ENCODE measurements at places on chromosomes 1 and 21.
A peak's percentile ranks its signal among the peaks of the same experiment; 100 is the strongest.

DNA sequence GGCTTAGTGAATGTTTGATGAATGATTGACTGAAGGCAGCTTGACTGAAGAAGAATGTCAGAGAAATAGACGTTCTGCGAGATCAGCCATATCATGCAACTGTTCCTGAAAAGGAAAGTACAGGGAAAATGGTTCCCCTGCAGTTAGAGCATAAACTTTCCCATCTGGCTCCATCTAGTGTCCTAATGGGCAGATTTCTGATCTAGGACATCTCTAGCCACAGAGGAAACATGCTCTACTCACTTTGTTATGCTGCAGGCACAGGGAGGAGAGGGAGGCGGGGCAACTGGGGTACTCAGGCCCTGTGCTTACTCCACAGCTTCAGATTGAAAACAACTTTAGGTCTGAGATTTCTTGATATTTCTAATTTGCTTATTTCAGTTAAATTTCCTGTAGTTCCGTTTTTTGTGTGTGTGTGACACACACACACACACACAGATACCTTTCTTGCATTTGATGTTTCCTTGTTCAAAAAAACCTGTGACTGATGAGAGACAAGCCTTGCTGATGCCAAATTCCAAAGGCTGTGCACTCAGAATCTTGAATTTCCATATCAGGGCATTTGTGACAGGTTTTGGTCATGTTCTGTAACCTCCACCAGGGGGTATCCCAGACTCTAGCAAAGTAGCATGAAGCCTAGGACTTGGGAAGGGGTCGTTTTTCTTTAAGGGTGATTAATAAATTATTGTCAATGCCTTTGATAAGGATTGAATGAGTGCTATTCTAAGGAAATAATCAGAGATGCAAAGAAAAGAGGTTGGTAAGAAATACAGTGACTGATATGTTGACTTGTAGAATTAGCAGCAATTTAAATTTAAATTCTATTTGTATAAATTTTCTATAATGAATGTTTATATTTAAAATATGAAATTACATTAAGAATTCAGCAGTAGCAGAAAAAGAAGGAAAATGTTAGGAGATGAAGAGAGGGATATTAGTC lies 139.7 kb upstream of the BEND5 start:
- peak; percentile 38 for DNase-seq

GRCh38 chr1:77280962-77281361 lies 857 bp upstream of the AK5 start:
- DNase-seq, result no peak

- DNase-seq, result peak; percentile 66
Observed at GRCh38 chr1:201042779-201043461, 19.4 kb upstream of the KIF21B start.

DNA sequence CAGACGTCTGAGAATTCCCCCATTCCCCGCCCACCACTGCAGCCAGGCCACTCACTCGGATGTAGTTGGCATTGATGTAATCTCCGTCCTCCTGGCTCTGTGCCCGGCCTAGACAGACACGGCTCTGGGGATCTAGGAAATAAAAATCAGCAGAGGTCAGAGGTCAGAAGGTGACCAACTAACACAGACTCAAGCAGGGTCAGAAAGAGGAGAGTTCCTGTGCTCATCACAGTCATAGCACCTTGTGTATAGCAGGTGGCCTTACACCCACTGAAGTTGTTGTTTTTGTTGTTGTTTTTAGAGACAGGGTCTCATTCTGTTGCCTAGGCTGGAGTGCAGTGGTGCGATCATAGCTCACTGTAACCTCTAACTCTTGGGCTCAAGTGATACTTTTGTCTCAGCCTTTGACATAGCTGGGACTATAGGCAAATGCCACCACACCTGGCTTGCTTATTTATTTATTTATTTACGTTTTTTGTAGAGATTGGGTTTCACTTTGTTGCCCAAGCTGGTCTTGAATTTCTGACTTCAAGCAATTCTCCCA lies 4.9 kb downstream of the PTPN7 start:
- no peak for DNase-seq

- no peak for DNase-seq
Observed at GRCh38 chr1:202798792-202799331, 9.4 kb downstream of the KDM5B start.

DNA sequence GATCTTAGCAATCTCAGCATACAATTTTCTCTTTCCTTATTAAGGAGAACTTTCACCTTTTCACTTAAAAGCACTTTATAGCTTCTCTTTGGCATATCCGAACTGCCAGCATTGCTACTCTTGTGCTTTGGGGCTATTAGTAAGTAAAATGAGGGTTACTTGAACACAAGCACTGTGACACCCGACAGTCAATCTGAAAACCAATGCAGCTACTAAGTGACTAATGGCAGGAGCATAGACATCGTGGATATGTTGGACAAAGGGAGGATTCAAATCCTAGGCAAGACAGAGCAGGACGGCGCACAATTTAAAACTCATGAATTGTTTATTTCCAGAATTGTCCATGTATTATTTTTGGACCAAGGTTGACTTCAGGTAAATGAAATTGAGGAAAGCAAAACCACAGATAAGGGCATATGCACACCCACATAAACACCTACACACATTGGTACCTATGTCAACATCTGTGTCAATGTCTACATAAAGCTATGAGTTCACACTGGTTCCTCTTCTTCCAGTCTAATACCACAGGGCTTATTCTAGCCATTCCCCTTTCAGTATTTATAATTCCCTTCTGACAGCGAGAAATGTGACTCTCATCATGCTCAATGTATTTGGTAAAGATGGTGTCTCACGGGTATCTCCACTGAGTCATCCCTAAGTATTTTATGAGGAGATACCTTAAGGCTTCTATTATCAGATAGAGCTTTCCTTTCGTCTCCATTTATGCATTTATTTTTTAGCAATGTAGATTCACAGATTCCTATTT lies 75.3 kb upstream of the RALGPS2 start:
- no peak for DNase-seq

DNA sequence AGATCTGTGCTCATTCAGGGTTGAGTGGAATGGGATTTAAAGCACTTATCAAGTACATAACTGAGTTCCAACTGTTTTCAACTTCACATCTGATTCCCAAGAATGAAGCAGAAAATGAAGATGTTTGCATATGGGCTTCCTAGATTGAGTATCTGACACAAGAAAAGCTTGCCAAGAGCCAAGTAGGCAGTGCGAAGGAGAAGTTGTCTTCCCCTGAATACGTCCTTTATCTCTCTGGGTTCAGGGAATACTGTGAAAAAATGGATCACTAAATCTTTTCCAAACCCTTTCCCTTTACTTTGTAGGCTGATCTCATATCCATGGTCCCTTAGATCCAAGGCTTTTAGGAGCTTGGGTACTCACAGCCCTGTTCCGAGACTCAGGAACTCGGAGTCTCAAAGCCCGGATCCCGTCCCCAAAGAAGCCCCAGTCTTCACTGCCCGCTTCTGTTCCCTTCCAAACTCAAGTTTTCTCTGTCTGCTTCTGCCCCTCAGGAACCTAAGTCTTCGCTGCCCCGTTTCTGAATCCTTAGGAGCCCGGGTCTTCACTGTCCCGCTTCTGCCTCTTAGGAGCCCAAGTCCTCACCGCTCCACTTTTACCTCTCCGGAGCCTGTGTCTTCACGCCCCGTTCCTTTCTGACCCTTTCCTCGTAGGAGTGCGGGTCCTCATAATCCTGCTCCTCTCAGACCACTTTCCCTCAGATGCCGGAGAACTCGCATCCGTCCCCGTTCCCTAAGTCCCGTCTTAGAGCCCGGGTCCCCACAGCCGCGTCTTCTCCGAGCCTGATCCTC lies 616 bp downstream of the TAF12 start:
- DNase-seq, result peak; percentile 17

GRCh38 chr21:42148097-42148496 lies 70.8 kb upstream of the ABCG1 start:
- no peak for DNase-seq

GRCh38 chr1:5961601-5962000 lies 30.6 kb downstream of the NPHP4 start:
- DNase-seq, result no peak

GRCh38 chr21:46056450-46056903 lies 41.4 kb upstream of the COL6A2 start:
- no peak for DNase-seq

DNA sequence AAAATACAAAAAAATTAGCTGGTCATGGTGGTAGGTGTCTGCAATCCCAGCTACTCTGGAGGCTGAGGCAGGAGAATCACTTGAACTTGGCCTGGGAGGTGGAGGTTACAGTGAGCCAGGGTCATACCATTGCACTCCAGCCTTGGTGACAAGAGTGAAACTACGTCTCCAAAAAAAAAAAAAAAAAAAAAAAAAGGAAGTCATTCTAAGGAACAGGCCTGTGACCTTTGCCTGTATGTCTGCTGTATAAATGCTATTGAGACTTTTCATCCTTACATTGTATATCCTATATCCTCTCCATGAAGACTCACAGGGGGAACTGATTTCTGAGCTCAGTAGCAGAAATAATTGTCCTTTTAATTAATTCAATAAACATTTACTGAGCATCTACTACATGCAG lies 7.5 kb upstream of the CTPS1 start:
- no peak for DNase-seq

DNA sequence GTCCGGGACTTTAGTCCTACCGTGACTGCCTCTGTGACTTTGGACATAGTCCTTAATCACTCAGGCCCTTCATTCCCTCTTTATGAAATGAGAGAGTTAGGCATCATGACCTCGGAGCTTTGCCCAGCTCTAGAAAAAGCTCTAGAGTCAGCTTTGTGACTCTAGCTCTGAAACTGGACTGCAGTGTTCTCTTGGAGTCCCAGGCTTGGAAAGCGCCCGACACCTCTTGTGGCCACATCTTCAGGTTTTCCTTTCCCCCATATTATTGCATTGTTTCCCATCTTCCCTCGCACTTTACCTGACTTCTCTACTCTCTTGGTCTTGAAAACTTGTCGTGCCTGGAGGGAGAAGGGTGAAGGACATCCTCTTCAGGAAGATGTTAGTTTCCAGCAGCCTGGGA lies 12.5 kb upstream of the AMIGO1 start:
- no peak for DNase-seq

DNA sequence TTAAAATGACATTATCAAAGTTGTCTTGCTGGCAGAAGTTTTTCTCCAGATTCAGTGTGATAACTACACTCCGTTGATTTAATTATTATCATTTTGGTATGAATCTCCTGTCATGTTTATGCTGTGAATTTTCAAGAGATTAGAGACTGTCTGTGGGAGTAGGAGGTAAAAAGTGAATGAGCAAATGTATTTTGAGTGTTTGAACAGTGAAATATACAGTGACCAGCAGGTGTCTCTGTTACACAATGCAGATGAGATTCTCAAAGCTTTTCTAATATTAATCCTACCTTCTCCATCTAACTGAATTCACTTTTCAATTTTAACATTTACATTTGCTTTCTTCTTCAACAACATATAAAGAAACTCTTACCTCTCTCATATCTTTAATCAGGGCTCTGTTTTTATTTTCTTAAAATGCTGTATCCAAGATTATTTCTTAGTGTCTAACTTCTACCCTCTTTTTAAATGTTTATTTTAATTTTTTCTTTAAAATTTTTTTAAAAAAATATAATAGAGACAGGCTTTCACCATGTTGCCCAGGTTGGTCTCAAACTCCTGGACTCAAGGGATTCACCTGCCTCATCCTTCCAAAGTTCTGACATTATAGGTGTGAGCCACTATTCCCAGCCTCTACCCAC lies 20.9 kb upstream of the HSPA13 start:
- no peak for DNase-seq

GRCh38 chr21:39666026-39666425 lies 53.3 kb downstream of the B3GALT5 start:
- DNase-seq, result no peak

DNA sequence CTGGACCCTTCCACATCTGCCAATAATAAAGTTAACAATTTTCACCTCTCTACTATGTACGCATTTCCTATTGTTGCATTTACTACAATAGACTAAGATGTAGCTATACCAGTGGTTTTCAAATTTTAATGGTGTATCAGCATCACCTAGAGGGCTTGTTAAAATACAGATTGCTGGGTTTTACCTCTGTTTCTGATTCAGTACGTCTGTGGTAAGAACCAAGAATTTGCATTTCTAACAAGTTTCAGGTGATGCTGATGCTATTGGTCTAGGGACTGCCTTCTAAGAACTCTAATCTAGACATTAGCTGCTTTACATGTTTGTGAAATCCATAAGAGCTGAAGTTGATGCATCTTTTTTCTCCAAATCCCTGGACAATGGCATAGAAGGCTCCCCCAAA lies 59.7 kb downstream of the ERICH3 start:
- no peak for DNase-seq

- DNase-seq, result no peak
Observed at GRCh38 chr1:87108228-87108627, 193.8 kb downstream of the HS2ST1 start.

- DNase-seq, result no peak
Observed at GRCh38 chr1:169110236-169110635, 3.7 kb downstream of the ATP1B1 start.

DNA sequence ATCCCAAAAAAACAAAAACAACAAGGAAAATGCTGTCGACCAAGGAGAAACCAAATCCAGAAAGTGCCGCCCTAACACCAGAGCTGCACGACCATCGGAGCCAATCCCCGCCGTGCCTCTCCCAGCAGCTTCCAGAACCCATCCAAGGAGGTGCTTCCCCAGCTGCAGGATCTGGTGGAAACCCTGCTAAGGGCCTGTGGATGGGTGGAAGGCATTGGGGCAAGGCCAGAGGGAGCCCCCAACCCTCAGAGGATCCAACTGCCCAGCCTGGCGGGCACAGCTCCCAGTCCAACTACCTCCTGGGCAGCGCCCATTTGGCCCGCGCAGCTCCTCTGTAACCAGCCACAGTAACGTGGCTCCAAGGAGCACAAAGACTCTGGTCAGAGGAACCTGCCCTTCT lies 81.6 kb downstream of the NPHP4 start:
- no peak for DNase-seq
